Progenitor cell of endocrine pancreas (in vitro differentiated cells): ENCODE measurements at places on chromosomes 3 and 15. TPM values are rescaled to one million over a fixed set of nuclear protein-coding genes. Genes with fewer than 3 reads are reported as not detected.

GRCh38 chr3:102511639-102512038 is 76.8 kb downstream of the ZPLD1 start:
- H3K36me3 ChIP-seq: no peaks in the 10 kb centered on the region
- H3K27ac ChIP-seq: no peak overlapping the region
- no peak for DNase-seq
- H3K4me1 ChIP-seq: peaks cover 2% of the 10 kb centered on the region

- no peaks in the 10 kb centered on the region for H3K4me1 ChIP-seq
- no peaks in the 10 kb centered on the region for H3K27me3 ChIP-seq
- no peak for DNase-seq
- H3K36me3 ChIP-seq: peaks cover 1% of the 10 kb centered on the region
- H3K4me3 ChIP-seq: no peak overlapping the region
Observed at GRCh38 chr3:48459773-48460516, 13.4 kb downstream of the ATRIP start.

DNA sequence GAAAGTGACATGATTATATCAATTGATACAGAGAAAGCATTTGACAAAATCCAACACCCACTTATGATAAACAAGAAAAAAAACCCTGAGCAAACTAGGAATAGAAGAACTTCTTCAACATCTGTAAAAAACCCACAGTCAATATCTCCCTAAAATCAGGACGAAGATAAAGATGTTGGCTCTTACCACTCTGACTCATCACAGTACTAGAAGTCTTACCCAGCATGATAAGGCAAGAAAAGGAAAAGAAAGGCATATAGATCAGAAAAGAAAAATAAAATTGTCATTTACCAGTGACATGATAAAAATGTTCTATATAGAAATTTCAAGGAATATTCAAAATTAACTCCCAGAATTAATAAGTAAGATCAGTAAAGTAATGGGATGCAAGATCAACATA is 7.2 kb upstream of the FBXW12 start:
- no peaks in the 10 kb centered on the region for H3K36me3 ChIP-seq
- H3K27me3 ChIP-seq: no peaks in the 10 kb centered on the region
- no peak overlapping the region for H3K27ac ChIP-seq
- no peak overlapping the region for H3K4me3 ChIP-seq
- no peak for DNase-seq

DNA sequence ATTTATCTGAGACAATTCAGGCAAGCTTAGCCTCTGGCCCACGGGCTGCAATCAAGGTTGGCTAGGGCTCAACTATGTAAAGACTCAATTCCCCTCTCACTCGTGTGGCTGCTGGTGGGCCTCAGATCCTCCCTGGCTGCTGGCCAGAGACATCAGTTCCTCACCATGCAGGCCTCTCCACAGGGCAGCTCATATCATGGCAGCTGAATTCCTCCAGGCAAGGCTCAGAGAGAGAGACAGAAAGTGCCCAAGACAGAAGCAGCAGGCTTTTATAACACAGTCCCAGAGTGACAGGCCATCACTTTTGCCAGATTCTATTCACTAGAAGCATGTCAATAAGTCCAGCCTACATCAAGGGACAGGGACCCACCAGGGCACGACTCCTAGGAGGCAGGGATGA is 63.2 kb downstream of the XXYLT1 start:
- H3K4me1 ChIP-seq: peaks cover 5% of the 10 kb centered on the region
- no peak for DNase-seq
- no peaks in the 10 kb centered on the region for H3K27me3 ChIP-seq
- peaks cover 2% of the 10 kb centered on the region for H3K36me3 ChIP-seq

DNA sequence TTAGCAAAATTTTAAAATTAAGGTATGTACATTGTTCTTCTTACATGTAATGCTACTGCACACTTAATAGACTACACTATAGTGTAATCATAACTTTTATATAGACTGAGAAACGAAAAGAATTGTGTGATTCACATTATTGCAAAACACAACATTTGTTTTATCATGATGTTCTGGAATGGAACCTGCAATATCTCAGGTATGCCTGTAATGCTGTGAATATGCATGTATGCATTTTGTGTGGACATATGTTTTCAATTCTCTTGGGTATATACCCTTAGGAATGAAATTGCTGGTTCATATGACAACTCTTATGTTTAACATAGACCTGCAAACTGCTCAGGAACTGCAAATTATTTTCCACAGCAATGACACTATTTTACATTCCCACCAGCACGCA is 38.6 kb upstream of the TJP1 start:
- peaks cover 18% of the 10 kb centered on the region for H3K4me1 ChIP-seq
- no peak overlapping the region for H3K27ac ChIP-seq
- DNase-seq: no peak
- peaks cover 1% of the 10 kb centered on the region for H3K36me3 ChIP-seq
- H3K27me3 ChIP-seq: peaks cover 8% of the 10 kb centered on the region

GRCh38 chr3:42080453-42080872 is 10.7 kb upstream of the TRAK1 start:
- H3K27ac ChIP-seq: peak overlapping the region; percentile 81
- no peak for DNase-seq
- no peaks in the 10 kb centered on the region for H3K27me3 ChIP-seq
- H3K4me3 ChIP-seq: no peak overlapping the region
- H3K4me1 ChIP-seq: peaks cover 17% of the 10 kb centered on the region
- H3K36me3 ChIP-seq: peaks cover 8% of the 10 kb centered on the region

CHRM5 gene
- total RNA-seq: not detected in 2 replicates
